ENCODE measurements at places on chromosomes 2 and 18.

DNA sequence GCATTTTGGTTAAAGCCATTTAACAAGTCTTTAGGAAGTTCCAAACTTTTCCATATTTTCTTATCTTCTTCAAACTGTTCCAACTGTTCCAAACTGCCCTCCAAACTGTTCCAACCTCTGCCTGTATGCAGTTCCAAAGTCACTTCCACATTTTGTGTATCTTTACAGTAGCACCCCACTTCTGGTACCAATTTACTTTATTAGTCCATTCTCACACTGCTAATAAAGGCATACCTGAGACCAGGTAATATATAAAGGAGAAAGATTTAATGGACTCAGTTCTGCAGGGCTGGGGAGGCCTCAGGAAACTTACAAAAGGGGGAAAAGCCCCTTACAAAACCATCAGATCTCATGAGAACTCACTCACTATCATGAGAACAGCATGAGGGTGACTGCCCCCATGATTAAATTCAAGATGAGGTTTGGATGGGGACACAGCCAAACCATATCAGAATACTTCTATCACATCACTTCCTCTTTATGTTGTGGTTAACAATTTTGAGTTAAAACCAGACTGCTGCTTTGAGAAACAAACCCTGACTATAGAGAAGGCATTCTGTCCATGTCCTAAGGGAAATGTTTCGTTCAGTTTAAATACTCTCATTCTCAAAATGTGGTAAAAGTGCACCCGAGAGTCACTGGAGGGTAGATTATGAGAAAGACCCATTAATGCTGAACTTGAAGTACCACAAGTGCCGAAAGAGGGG, 11.0 kb downstream of the IL18R1 start:
- DNase-seq: no peak

DNA sequence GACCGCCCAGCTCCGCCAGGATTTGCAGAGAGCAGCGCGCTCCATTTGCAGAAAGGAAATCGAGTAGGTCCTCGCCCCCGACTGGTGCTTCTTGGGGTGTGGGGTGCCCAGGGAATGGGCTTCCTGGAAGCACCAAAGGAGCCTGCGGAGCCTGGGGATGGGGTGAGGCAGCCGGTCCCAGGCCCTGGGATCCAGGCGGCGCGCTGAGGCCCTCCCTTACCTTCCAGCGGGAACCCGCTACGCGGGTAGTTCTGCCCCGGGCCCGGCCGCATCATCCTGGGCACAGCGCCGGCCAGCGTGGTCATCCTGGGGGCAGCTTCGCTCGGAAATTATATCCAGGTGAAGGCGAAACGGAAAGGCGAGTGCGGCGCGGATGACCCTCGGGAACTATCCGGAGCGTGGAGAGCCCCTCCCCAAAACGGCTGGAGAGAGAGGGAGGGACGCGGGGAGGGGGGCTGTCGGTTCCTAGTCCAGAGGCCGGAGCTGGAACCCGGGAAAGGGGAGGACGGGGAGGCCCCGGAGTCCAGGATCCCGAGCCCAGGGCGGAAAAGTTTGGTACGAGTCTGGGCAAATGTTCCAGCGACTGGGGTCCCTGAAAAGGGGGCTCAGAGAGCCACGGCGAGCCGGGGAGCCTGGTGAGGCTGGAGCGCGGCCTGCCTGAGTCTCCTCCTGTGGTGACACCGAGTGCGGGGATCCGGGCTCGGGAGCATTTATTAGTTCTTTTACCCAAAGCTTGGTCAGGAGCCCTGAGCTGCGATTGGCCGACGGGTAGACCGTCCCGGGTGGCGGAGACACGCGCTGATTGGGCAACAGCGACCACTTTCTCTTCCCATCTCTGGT, at the start of gene PAX3:
Gene PAX3 (minus strand): TSS at position 688 of the 840 bp plus-strand sequence. CDS start 383 bp downstream, at position 305.
- DNase-seq: no peak

- DNase-seq: no peak
These were observed 182.8 kb downstream of the MGAT5 start for GRCh38 chr2:134436706-134437105.

- DNase-seq: no peak
These were observed 2.4 kb downstream of the GFPT1 start for GRCh38 chr2:69384618-69385081.

DNA sequence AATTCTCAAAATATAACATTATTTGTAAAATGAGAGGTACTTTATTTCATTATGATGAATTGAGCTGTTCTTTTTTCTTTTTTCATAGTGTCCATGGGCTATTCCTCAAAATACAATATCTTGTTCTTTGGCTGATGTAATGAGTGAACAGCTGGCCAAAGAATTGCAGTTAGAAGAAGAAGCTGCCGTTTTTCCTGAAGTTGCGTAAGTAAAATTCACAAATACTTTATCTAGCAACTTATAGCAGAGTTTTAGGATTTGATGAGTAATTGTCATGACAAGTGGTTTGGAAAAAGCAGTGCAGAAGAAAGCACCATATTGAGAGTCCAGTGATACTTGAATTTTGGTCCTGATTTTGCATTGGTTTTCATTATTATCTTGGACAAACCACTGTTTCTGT, 9.8 kb downstream of the RIOK3 start:
- DNase-seq: no peak

Data from NCI-H2107 (cell line).